ENCODE measurements at places on chromosomes 6 and 20.

DNA sequence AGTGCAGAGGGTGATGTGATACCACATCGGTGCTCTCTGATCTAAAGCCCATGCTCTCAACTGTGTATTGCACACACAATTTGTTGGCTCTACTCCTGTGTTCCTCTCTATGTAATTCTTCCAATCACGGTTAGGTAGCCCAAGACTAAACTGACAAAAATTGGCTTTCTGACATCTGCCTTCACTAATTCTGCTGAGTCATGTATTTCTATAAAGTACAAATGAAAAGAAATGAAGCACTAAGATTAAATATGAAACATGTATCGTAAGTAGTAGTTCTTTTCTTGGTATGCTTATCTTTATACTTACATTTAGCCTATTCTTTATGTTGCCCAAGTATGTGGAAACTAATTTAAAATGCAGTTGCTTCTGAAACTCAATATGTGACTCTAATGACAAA, 7.7 kb upstream of the MLIP start:
- no peaks in the 10 kb centered on the region for H3K36me3 ChIP-seq
- H3K27ac ChIP-seq, result no peak overlapping the region
- no peak overlapping the region for H3K4me3 ChIP-seq
- DNase-seq, result no peak

DNA sequence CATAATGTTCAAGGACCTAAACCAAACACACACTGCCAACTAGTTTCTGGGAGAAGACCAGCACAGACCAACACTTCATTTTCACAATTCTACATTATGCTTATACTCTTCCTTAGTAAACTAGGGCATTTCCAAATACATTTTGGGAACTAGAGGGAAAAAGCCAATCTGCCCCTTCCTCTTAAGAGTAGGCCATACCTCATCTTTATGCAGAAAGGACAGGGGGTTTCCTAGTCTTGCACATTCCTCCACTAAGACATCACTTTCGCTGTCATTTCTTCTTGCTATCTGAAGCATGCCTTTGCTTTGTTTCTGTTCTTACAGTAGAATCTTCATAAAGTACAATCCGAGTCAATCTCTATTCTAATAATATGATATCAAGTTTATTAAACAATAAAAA, 105.7 kb downstream of the SMLR1 start:
- H3K4me1 ChIP-seq, result peaks cover 5% of the 10 kb centered on the region
- no peaks in the 10 kb centered on the region for H3K27me3 ChIP-seq
- DNase-seq, result no peak

GRCh38 chr20:50146214-50146613, 7.3 kb downstream of the PEDS1 start:
- no peak for DNase-seq
- no peaks in the 10 kb centered on the region for H3K27me3 ChIP-seq
- H3K27ac ChIP-seq, result no peak overlapping the region
- H3K4me3 ChIP-seq, result no peak overlapping the region
- H3K4me1 ChIP-seq, result no peaks in the 10 kb centered on the region
- H3K36me3 ChIP-seq, result no peaks in the 10 kb centered on the region

GRCh38 chr20:43514648-43514999, 7.1 kb downstream of the L3MBTL1 start:
- H3K4me1 ChIP-seq, result no peaks in the 10 kb centered on the region
- H3K27me3 ChIP-seq, result no peaks in the 10 kb centered on the region
- no peaks in the 10 kb centered on the region for H3K36me3 ChIP-seq
- peak overlapping the region; percentile 16 for H3K4me3 ChIP-seq
- no peak overlapping the region for H3K27ac ChIP-seq

GRCh38 chr6:2529211-2529719, 221.5 kb downstream of the MYLK4 start:
- no peak for DNase-seq
- no peak overlapping the region for H3K27ac ChIP-seq
- H3K36me3 ChIP-seq, result no peaks in the 10 kb centered on the region
- H3K4me3 ChIP-seq, result no peak overlapping the region
- H3K4me1 ChIP-seq, result no peaks in the 10 kb centered on the region

DNA sequence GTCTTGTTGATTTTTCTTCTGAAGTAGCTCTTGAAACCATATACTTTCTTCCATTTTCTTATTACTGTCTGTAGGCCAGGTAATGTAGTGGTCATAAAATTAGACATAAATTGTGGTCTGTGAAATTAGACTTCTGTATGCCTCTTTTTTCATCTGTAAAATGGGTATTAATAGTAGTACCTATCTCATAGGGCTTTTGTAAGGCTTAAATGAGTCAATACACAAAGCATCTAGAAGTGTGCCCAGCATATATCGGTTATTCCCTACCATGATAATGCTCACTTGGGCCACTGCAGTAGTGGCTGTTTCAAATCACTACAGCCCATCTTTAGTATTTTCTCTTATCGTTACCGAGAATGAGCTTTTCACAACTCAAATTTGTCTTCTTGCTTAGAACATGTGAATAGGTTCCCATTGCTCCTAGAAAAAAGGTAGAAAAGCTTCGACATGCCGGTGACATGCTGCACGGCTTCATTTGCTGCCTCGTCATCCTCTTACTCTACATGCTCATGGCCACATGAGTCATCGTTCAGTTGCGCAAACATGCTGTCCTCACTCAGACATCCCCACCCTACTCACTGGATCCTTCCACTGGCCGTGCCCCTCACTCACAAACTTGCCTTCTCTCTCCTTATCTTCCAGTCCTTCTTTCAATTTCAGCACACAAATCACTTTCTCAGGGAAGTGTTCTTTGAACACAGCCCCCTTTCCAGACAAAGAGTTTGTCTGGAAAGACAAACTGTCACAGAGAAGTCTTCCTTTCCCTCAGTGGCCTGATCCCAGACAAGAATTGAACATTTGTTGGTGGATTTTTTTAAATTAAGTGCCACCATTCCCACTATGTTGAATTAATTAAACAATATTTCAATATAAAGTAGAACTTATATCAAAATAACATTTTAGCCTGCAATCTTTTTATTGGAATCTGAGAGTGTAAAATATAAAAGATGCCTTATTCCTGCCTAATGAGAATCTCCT, 32.2 kb upstream of the ERVFRD-1 start:
- DNase-seq, result peak; percentile 84
- no peaks in the 10 kb centered on the region for H3K27me3 ChIP-seq
- no peak overlapping the region for H3K27ac ChIP-seq
- H3K36me3 ChIP-seq, result no peaks in the 10 kb centered on the region

DNA sequence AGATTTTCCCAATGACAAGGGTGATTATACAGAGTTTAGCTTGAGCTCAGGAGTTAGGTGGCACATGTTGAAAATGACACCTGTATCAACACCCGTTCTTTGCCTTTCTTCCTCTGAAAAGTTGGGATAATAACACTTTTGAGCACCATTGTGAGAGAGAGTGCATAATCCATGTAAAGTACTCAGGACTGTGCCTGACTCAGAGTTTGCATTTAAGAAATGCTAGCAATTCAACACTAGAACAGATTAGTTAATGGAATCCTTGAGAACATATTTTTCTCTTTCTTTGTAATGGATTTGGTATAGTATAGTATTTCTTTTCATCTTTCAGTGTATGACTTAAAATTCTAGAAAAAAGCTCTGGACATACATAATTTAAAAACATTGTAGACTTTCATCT, 449.2 kb downstream of the GJA1 start:
- H3K4me3 ChIP-seq, result no peak overlapping the region
- DNase-seq, result no peak
- no peaks in the 10 kb centered on the region for H3K27me3 ChIP-seq
- no peaks in the 10 kb centered on the region for H3K4me1 ChIP-seq
- no peaks in the 10 kb centered on the region for H3K36me3 ChIP-seq

GRCh38 chr6:40640599-40641227, 53.5 kb upstream of the LRFN2 start:
- DNase-seq, result no peak
- H3K27me3 ChIP-seq, result no peaks in the 10 kb centered on the region
- H3K4me1 ChIP-seq, result no peaks in the 10 kb centered on the region
- H3K27ac ChIP-seq, result no peak overlapping the region

DNA sequence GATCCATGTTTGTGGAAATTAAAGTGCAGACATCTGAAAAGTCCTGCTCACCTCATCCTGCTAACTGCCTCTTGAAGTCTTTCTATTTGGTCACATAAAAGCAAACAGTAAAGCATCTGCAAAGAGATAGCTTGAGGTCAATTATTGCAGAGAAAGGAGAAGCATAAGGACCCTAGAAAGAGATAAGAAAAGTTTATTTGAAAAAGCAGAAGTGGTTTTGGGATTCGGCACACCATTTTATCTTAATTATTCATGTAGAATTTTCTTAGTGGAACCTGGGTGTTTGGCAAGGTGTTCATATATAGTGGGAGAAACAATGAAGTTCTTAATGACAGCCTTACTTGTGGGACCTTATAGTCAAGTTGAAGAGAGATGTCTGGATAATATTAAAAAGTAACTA, 280.8 kb downstream of the CENPW start:
- no peak for DNase-seq
- no peak overlapping the region for H3K27ac ChIP-seq
- H3K4me1 ChIP-seq, result no peaks in the 10 kb centered on the region
- no peaks in the 10 kb centered on the region for H3K27me3 ChIP-seq
- no peaks in the 10 kb centered on the region for H3K36me3 ChIP-seq
- H3K4me3 ChIP-seq, result no peak overlapping the region

DNA sequence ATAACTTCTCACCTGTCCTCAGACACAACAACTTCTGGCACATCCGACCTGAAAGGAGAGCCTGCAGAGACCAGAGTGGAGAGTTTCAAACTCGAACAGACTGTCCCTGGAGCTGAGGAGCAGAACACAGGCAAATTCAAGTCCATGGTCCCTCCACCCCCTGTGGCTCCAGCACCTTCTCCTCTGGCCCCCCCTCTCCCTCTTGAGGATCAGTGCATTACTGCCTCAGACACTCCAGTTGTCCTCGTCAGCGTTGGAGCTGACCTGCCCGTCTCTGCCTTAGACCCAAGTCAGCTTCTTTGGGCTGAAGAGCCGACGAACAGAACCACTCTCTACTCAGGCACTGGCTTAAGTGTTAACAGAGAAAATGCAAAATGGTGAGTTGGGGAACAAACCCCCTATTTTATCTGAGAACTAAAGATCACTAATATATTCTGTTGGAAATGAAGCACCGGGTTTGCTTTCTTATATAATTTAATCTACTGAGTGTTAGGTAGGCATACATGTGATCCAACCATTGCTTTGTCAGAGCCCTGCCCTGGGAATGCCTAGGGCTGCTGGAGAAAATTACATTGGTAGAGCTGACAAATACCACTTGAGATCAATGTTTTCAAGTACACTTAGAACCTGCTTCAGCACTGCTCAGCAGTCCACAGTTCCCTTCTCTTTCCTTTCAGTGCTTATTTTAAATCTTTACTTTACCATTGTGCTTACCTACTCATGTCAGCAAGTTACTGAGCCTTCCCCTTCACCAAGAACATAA, 77.5 kb upstream of the LTV1 start:
- DNase-seq, result no peak
- H3K36me3 ChIP-seq, result peaks cover 3% of the 10 kb centered on the region
- no peaks in the 10 kb centered on the region for H3K4me1 ChIP-seq
- no peak overlapping the region for H3K4me3 ChIP-seq

DNA sequence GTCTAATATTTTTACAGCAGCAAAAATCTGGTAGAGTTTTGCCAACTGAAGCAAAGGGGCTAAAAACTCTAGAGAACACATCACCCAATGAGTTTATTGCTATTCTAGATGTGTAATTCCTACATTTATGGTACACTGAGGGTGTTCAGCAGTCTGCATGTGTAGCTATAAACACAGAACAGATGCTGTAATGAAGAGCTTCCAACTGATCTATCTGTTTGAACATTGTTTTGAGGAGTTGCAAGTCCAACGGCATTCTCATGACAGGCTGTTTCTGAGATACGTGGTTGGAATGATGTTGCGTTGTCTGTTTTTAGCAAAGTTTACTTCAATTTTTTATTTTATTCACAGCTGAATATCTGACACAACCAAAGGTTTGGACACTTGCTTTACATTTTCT, 141.2 kb upstream of the RAB32 start:
- no peak for DNase-seq
- no peaks in the 10 kb centered on the region for H3K27me3 ChIP-seq
- no peak overlapping the region for H3K4me3 ChIP-seq
- H3K4me1 ChIP-seq, result no peaks in the 10 kb centered on the region

- no peak overlapping the region for H3K27ac ChIP-seq
- no peaks in the 10 kb centered on the region for H3K36me3 ChIP-seq
- H3K27me3 ChIP-seq, result no peaks in the 10 kb centered on the region
- DNase-seq, result no peak
- no peak overlapping the region for H3K4me3 ChIP-seq
Measured at GRCh38 chr20:46200582-46201570, 82.8 kb downstream of the CD40 start.

DNA sequence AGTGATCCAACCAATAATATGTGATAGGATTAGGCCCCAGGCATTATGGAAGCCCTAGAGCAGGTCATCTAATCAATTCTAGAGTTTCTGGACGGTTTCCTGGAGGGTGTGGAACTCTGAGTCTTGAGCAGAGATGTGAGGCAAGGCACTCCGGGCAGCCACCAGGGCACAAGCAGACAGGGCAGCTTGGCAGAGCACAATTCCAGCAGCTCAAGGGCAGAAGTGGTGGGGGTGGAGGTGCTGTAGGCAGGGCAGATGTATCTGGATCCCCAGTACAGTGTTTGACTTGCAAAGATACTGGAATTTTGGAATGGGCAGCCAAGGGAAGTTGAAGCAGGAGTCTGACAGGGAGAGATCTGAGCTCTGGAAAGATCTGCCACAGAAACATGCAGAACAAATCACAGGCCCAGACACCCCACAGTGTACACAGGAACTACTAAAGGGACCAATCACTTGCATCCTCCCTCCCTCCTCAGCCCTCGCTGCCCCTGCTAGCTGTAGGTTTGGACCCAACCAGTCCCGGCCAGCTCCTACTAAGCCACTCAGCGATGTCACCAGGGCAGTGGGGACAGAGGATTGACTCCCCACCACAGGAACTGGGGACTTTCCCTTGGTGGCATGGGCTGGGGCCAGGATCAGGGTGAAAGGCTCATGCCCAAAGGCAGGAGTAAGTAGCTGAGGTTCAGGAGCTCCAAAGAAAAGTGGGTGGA, 47.0 kb downstream of the TFEB start:
- DNase-seq, result peak; percentile 51
- H3K4me3 ChIP-seq, result no peak overlapping the region
- H3K27ac ChIP-seq, result no peak overlapping the region
- no peaks in the 10 kb centered on the region for H3K27me3 ChIP-seq

DNA sequence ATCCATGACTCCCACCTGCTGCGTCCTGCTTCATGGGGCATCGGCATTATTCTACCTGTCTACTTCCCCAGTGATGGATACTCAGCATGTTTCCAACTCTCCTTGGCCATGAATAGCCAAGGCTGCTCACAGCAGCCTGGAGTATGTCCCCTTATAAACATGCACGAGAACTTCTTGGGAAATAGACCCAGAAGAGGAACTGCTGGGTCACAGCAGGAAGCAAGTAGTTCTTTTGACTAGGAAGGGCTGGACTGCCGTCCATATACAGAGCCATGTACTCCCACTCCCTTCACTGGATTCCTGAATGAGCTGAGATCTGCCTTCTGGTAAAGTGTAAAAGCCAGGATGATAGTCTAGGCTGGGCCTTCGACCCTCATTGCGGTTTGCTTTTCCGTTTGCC, 106.3 kb upstream of the KCNK16 start:
- H3K4me3 ChIP-seq, result no peak overlapping the region
- no peak overlapping the region for H3K27ac ChIP-seq
- no peak for DNase-seq
- no peaks in the 10 kb centered on the region for H3K36me3 ChIP-seq
- no peaks in the 10 kb centered on the region for H3K4me1 ChIP-seq

- no peaks in the 10 kb centered on the region for H3K36me3 ChIP-seq
- H3K4me3 ChIP-seq, result no peak overlapping the region
- H3K27me3 ChIP-seq, result no peaks in the 10 kb centered on the region
- no peak for DNase-seq
- no peaks in the 10 kb centered on the region for H3K4me1 ChIP-seq
- no peak overlapping the region for H3K27ac ChIP-seq
Measured at GRCh38 chr6:142357879-142358278, 56.1 kb downstream of the ADGRG6 start.

- H3K4me3 ChIP-seq, result no peak overlapping the region
- no peaks in the 10 kb centered on the region for H3K36me3 ChIP-seq
Measured at GRCh38 chr20:21781446-21782075, 76.1 kb downstream of the PAX1 start.
